ENCODE measurements at places on chromosomes 11 and 22.

DNA sequence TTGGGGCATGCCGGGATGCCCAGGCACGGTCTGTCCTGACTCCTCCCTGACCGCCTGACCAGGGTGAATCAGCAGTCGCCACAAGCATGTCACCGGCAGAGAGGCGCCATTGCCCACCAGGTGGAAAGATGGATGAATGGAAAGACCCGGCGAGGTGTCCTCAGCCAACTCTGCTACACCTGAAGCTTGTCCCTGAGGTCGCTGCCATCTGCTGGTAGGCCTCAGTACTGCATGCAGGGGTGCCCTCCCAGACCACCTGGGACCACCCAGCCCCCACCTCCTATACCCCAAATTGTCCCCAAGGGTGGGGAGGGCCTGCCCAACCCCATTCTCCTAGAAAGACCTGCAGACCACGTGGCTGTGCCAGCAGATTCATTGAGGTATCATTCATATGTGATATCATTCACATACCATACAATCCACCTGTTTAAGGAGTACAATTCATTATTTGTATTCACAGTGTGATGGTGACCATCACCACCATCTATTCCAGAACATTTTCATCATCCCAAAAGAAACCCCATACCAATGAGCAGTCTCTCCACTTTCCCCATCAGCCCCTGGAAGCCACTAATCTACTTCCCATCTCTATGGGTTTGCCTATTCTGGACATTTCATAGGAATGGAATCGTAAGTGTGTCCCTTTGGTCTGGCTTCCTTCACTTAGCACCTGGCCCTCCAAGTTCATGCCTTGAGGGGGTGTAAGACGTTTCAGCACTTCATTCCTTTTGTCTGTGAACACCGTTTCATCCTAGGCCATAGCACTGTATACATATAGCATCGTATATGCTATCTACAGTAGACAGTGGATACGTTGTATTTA, 17.5 kb downstream of the FGF3 start:
- no peak for DNase-seq

DNA sequence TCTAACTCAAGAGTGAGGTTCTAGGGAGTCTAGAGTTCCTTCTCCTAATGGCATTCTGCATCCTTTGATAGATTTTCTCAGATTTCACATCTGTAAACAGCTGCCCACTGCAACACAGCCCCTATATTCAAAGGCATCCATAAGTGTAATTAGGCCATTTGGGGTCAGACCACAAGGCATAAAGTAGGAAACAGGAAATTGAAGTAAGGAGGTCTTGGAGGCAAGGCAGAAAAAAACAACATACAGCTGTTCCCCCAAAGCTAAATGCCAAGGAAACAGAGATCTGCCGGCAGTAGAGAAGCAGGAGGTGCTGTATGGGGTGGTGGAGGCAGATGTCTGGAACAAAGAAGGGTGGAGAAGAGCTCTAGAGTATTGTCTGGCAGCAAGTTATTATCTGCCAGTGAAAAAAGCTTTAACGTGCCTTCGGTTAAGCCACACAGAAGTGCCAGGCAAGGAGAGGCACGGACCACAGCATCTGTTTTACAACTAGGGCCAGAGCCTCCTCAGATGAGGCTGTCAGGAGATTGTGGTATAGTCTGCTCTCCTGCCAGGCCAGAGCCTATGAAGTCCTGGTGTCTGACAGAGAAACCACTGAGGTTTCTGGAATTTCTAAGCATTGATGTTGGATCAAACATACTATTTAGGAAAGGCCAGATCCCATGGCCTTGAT, 100.2 kb upstream of the CHRM4 start:
- DNase-seq, result no peak

- no peak for DNase-seq
Observed at GRCh38 chr11:120590472-120590871, 78.9 kb downstream of the GRIK4 start.

DNA sequence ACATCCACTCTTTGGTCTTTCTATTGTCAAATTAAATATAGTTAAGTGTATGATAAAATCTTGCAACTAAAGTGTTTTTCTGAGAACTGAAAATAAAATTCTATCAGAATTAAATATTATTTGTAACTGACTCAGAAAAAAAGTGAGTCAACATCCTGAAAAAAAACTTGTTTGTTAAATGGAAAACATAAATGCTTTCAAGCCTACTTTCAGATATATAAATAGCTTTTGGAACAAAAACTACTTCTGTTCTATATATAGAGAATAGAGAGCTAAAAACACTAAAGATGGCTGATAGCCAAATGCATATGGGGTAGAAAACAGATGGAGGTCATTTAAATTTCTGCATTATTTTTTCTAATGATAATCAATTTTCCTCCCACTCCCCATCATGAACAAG, 61.8 kb downstream of the PIK3C2A start:
- DNase-seq, result no peak

- no peak for DNase-seq
Observed at GRCh38 chr11:68532727-68533369, 72.3 kb downstream of the PPP6R3 start.

DNA sequence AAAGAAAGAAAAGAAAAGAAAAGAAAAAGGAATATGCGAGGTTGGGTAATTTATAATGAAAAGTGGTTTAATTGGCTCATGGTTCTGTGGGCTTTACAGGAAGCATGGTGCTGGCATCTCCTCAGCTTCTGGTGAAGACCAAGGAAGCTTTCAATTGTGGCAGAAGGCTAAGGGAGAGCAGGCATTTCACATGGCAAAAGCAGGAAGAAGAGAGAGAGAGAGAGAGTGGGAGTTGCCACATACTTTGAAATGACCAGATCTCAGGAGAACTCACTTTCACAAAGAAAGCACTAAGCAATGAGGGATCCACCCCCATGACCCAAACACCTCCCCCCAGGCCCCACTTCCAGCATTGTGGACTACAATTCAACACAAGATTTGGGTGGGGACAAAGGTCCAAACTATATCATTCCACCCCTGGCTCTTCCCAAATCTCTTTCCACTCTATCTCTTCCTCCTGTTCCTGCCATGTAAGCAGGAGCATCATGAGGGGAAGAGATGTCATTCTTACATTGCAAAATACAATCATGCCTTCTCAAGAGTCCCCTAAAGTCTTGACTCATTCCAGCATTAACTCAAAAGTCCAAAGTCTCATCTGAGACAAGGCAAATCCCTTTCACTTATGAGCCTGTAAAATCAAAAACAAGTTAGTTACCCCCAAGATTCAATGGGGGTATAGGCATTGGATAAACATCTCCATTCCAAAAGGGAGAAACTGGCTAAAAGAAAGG, 38.9 kb downstream of the LINC01488 start:
- DNase-seq, result no peak

GRCh38 chr22:35727436-35727835, 9.8 kb downstream of the APOL5 start:
- no peak for DNase-seq

- DNase-seq, result no peak
Observed at GRCh38 chr11:86418917-86419316, 44.2 kb downstream of the CCDC81 start.

DNA sequence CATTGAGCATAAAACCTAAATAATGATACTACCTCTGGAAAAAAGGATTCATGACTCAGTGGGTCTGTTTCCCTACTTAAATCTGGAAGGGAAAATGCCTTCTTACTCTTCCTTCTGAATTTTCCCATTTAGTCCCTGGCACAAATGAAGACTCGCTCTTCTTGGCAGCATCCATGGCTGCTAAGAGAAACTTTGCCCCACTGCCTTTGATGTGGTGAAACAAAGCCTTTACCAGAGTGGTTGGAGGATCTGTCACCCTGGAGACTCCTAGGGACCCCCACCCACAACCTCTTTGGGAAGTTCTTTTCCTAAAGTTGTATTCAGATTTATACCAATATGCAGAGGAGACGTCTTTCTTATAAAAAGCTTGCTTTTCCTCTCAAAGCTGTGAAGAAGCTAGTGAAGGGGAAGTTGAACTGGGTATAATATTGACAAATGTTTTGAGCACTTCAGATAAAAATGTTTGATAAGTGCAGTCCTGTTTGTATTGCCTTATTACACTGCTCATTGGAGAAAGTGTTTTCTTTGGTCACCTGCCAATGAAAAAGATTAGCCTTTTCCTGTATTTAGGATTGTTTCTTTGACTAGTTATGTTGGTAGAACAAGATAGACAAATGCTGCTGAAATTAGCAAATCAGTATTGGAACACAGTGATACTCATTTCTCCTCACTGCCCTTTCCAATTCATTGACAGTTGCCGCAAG, 77.3 kb downstream of the ARFGAP2 start:
- no peak for DNase-seq

GRCh38 chr22:30636226-30637077, 871 bp downstream of the SLC35E4 start:
- no peak for DNase-seq

DNA sequence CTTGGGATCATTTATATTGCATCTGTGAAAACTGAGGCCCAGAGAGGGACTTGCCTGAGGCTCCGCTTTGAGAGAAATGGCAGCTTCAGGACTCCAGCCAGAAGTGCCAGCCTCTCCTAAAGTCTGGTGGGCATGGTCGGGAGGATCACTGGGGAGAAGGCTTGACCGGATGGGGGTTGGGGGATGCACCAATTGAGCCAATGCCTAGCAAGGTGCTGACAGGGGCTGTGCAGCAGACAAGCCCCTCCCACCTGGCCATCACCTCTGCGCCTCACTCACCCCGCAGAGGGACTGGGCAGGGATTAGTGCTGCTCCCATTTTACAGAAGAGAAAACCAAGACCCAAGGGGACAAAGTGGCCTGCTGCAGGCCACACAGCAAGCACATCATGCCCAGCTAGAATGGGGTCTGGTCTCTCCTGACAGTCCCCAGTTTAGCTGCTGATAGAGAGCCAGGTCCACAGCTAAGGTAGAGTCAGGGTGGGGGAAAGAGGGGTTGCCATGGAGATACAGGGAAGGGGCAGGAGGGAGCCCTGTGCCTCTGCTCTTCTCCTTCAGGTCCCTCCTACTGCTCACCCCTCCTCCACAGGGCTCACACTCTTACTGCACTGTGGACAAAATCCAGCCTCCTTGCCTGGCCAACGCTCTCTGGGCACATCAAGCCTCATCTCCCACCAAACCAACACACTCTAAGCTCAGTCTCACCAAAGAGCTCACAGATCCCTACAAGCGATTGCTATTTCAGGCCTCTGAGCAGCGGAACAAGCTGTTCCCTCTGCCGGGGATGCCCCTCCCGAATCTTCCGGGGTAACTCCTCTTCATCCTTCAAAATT, 29.5 kb downstream of the TEF start:
- no peak for DNase-seq

GRCh38 chr11:12287009-12287373, 90.4 kb upstream of the PARVA start:
- DNase-seq, result no peak

DNA sequence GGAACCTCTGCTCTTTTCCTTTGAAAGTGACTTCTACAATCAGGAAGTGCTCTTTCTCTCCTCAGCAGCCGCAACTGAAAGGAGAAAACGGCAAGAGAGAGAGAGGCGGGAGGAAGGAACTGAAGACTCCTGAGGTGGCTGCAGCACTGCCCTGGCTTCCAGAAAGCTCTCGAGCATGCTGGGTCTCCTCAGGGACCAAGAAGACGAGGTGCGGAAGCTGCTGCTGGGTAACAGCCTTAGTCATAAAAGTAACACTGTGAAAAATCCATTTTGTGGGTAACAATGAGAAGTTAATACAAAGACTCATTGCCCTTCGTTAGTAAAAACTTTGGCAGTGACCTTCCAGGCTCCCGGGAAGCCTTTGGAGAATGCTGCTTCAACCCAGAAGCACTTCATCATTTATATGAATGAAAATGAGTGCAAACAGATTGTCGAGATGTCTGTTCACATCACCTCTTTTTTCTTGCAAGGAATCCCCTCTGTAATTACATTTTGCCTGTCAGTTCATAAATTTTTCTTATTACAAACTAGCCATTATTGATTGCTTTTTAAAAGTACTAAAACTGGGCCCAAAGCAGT, 473.4 kb downstream of the SOX6 start:
- no peak for DNase-seq

GRCh38 chr11:76810151-76810853, 27.1 kb downstream of the TSKU start:
- peak; percentile 41 for DNase-seq

DNA sequence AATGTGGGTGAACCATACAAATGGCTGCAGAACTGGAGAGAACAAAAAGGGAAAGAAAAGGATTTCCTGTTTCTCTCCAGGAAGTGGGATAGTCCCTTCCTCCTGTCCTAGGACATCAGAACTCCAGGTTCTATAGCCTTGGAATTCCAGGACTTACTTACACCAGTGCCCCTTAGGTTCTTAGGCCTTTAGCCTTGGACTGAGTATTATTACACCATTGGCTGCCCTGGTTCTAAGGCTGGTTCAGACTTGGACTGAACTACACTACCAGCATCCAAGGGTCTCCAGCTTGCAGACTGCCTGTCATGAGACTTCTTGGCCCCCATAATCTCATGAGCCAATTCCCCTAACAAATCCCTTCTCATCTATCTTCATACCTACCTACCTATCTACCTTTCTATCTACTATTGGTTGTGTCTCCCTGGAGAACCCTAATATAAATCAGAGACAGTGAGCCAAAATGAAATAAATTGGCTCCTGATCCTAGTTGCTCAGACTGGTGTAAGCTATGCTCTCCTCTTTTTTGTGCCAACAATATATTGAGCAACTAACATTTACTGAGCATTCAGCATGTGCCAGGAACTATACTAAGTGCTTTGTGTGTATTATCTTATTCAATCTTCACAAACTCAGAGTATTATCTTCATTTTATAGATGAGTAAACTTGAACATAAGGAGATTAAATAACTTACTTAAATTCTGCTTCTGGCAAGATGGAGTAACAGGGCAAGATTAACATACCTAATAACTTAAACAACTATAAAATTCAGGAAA, 303.7 kb downstream of the TTC28 start:
- DNase-seq, result no peak

DNA sequence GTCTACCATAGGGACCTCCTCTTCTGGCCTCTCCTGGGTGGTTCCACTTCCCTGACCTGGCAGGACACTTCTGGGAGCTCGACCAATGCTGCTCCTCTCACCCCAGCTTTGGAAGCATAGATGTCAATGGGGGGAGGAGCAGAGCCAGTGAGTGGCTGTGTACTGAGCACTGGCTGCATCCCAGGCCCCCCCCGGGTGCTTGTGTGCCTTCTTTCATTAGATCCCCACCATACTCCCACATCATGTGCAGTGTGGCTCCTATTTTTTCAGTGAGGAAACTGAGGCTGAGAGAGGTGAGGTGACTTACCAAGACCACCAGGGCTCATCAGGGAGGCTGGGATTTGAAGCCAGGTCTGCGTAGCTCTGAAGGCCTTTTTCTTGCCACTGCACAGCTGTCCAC, 44.3 kb downstream of the LRRC32 start:
- no peak for DNase-seq
